ENCODE measurements at places on chromosomes 6 and 20.
A peak's percentile ranks its signal among the peaks of the same experiment; 100 is the strongest.

DNA sequence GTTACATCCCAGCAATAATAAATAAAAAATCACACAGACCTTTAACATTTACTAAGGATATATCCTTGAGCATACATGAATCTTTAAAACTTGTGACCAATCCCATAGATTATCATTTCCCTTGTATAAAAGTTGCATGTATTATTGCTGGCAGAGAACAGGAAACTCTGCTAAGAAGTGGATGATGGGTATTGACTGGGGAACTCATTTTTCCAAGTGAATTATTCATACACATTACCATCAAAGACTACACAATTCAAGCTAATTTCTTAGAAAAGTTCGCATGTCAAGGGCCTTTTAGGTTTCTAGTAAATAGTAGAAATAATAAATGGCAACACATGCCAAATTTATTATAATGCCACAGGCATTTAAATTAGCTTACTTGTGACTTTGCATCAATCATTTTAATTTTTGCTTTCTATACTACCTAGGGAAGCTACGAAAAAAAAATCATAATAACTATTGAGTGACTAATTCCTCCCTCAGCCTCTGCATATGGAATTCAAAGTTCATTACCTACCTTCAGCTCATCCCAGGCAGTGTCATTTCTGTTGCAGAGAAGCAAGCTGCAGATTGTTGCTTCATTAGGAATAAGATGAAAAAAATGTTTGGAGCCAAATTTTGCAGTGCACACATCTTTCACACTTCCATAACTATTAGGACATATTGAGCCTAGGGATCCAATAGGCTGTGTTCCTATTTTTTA, 25.8 kb downstream of the MKKS start:
- no peak for ATAC-seq

DNA sequence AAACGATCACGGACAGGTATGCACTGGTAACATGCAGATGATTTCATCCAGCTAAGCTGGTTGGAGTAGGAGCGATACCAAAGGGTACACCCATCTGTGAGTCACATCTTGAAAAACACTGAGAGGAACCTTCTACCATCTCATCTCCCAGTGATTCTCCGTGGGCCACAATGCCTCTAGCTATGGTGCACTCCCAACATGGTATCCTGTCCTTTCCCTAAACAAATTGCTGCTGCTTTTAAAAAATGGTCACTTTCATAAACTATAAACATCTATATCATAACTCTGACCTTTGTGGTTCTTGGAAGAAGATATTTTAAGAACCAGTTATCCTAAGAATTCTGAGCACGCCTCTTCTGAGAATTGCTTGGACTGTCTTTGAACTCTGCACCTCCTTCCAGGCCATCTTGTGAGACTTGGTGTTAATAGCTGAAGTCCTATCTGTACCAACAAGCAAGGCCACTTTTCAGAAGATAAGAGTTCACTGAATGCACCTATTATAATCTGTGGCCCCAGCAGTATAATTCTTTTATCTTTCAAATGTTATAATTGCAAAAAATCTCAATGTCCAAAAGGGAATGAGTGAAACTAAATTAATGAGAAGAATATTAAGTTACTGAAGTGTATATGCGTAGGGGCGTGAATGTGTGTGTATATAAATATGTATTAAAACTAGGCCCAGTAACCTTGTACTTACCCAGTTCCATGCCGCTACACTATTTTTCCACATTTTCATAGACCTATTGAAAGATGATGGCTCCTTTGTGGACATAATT, 70.5 kb upstream of the TPD52L1 start:
- ATAC-seq = no peak

GRCh38 chr6:128327890-128328289, 192.5 kb downstream of the PTPRK start:
- no peak for ATAC-seq

DNA sequence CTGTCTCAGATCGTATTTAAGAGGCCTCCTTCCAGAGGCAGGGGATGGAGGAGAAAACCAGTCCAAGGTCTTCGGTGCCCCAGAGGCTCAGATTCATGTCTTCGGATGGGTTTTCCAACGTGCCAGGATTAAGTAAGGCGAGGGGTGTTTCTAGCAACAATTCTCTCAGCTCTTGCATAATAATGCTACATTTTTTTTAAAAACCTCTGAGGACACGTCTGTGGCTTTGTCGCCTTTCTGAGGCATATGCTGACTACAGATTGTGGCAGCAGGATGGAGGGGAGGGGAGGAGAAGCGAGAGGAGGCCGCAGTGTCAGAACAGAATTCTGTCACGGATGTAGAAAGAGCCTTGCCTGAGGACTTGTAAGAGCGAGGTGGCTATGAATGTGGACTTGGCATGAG, 17.7 kb upstream of the CCDC167 start:
- no peak for ATAC-seq

DNA sequence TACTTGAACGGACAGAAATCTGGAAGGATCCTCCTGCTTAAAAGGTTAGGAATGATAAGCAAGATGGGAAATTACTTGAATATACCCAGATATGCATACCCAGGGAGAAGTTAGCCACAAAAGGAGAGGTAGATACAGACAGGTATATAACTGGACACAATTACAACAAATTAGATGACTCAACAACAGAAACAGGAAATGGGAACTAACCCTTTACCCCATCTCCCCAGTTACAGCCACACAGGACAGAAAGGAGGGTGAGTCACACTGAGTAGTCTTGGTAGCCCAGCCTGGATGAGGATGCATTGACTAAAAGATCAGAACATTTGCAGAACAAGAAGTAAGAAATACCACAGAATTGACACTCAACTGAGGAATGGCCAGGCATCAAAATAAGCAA, 61.2 kb downstream of the C6orf52 start:
- ATAC-seq = no peak

DNA sequence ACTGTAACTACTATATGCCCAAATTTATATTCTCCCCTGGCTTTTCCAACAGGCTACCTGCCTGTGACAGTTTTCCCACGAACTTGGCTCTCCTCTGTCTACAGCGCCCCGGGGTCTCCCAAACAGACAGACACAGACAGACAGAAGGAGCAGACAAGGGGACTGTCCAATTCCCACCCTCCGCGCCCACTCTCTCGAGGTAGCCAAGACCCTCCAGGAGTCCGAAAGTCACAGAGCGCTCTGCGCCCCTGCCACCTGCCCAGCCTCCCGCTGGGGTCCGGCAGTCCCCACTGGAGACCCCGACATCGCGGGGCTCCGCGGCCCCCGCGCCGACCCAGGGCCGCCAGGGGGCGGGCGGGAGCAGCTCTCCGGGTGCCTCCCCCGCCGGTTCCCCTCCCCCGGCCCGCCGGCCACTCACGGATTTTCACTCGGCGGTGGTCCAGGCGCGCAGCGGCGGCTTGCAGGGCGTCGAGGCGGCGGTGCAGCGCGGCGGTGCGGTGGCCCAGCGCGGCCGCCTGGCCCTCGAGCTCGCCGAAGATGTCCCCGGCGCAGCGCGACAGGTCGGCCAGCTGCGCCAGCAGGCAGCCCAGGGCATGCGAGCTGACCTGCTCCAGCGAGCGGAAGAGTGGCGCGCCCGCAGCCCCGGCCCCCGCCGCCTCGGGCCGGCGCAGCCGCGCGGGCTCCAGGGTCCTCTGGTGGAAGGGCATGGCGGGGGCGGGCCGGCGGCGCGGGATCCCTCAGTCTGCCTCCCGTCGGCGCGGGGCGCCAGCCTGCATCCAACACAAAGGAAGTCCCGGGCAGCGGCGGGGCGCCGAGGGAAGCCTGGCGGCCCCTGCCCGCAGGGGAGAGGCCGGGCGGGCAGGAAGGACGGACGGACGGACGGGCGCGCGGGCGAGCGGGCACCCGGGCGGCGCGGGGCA, 81.3 kb upstream of the CCDC28A start:
- ATAC-seq = peak; percentile 78

DNA sequence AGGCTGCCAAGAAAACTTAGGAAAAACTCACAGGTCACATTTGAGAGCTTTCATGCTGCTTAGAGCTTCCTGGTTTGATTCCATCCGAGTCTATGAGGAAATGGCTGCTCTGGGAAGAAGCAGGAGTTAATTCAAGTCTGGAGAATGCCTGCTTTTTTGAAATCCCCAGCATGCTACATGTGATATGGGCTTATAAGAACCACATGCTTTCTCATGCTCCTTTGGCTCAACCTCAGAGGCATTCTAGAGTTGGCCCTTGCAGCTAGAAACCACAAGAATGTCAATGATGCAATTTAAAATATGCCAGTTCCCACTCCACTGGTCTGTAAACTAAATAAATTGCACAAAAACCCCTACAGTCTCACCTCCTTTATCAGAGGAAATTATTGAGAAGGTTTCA, 142.9 kb upstream of the OLIG3 start:
- peak; percentile 55 for ATAC-seq

- ATAC-seq = no peak
Measured at GRCh38 chr6:319177-320131, 27.2 kb downstream of the DUSP22 start.

GRCh38 chr6:69232496-69232895, 564.3 kb downstream of the LMBRD1 start:
- no peak for ATAC-seq

GRCh38 chr6:101747716-101748115, 354.2 kb downstream of the GRIK2 start:
- no peak for ATAC-seq

- no peak for ATAC-seq
Measured at GRCh38 chr20:3334156-3334943, 73.1 kb downstream of the DNAAF9 start.

DNA sequence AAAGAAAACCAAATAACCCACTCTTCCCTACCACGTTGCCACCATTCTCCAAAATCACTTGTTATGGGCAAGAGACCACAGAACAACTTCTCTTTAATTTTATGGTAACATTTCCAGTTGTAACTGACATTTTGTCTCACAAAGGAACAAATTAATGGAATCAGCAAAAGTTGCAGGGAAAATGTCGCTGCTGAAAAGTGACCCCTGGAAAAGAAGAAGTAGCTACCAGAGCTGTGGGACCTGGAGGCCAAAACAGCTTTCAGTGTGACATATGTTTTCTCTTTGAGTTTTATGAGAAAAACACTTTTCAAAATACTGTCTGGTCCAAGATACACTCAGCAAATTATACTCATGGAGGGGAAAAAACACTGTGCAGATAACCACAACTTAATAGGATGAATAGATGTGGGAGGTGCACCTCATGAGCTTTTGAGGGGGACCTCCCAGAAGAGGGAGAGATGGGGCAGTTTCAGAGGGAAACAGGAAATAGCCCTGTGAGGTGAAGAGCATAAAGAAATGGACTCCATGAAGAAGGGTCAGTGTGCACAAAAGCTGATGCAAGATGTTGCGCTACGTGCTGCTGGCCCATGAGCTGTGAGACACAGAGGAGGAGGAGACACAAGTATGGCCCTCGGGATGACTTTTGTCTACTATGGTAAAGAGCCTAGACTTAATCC, 87.3 kb downstream of the DTNBP1 start:
- no peak for ATAC-seq

DNA sequence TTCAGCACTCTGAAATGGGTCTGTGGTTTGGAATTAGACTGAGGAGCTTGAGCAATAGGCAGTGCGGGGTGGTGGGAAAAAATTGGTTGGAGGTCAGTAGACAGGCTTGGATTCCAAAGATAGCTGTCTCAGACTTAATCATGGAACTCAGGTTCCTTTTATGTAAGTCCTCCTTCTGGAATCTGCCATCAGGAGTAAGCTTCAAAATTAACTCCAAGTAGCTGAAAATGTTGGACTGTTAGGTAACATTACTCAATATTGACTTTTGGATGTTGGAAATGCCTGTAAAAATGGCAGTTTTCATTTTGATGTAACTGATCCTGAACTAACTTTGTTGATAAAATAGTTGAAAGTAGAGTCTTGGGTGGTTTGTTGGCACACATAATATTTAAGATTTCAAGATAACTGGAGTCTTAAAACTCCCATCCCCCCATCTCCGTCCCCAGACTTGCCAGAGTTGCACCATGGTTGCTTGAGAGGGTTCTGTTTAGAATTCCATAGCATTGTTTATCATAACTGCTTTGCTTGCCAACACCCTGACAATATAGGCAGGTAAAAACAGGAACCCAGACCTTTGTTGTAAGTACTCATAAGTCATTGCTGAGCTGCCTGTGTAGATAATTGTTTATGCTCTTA, 83.0 kb downstream of the PHF20 start:
- ATAC-seq = no peak

DNA sequence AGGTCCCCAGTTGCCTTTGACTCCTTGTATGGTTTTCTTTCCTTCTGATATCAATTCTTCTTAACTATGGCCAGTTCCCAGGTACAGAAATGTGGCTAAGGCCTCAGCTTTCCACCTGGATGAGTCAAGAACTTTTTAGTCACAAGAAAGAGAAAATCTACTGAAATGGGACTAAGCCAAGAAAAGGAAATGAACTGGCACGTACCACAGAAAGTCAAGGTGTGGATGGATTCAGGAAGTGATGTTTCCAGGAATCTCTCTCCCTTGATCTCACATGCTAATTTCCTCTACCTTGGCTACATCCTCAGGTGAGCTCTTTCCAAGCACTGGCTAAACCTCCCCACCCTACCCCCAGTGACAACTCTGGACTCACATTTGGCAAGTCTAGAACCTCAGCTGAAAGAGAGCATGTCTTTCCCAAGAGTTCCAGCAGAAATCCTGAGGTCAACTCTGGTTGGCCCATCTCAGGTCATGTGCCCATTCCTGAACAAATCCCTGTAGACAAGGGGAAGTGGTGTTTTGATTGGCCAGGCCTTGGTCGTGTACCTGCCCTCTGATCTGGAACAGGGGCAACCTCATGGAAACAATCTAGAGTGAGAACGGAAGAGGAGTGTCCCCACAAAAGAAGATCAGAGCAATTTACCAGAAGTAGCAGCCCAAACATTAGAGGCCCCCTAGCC, 205.3 kb downstream of the NFATC2 start:
- ATAC-seq = no peak

DNA sequence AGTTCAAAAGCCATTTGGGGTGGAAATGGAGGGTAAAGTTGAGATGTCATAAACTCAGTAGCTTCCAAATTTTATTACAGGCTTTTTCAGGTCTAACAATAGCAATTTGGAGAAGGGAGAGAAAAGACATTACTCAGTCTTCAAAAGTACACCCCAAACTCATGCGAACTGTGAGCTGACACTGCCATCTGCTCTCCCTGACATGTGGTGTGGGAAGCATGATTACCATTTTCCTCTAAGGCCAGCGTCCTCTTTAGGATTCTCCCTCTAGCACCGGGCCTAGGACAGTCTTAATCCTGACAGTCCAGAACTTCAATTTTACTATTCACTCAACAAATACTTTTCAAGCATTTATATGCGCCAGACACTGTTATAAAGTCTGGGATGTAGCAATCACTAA, 536.0 kb upstream of the JARID2 start:
- no peak for ATAC-seq

DNA sequence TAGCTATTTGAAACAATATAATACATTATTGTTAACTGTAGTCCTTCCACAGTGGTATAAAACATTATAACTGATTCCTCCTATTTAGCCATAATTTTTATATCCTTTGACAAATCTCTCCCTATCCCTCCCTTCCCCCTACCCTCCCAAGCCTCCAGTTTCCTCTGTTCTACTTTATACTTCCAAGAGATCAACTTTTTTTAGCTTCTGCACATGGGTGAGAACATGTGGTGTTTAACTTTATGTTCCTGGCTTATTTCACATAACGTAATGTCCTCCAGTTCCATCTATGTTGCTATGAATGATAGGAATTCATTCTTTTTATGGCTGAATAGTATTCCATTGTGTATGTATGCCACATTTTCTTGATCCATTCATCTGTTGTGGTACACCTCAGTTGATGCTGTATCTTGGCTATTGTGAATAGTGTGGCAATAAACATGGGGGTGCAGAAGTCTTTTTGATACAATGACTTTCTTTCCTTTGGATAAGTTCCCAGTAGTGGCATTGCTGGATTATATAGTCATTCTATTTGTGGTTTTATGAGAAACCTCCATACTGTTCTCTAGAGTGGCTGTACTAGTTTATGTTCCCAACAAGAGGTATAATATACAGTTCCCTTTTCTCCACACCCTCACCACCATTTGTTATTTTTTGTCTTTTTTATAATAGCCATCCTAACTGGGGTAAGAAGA, 205.0 kb downstream of the KCNQ5 start:
- no peak for ATAC-seq
